ENCODE measurements at places on chromosomes 2 and 18.

DNA sequence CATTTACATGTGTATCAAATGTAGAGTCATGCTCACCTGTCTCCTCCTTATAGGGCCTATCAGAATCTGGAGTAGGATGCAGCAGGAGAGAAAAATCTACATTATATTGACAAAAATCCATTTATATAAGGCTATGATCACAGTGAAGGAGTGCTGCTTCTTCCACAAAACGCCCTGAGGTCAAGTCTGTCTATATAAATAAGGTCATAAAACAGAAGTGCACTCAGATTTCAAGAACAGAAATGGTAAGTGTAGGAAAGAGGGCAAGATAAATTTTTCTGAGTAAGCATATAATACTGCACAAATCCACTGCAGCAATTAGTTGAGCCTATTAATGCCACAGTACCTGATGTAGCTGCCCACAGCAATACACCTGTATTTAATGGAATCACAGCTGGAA lies 51.8 kb downstream of the COL5A2 start:
- H3K4me1 ChIP-seq: no peaks in the 10 kb centered on the region
- no peak overlapping the region for H3K27ac ChIP-seq
- H3K27me3 ChIP-seq: no peaks in the 10 kb centered on the region
- no peak for DNase-seq

DNA sequence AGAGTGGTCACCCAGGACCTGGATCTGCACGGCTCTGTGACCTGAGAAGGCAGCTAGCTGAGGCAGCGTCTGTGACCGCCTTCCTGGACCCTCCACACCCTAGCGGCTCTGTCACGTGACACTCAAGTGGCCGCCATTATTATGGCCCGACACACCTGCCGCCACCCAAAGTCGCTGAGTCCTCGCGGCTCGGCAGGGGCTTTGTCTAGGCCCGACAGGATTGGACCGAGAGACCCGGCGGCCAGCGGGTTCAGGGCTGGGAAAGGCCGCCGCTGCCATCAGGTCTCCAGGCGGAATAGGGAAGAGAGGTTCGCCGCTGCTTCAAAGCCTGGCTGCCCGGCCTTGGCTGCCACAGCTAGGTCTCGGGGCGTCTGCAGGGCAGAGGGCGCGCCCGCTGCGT lies 1162.5 kb upstream of the LRRTM1 start:
- no peak overlapping the region for H3K27ac ChIP-seq
- no peaks in the 10 kb centered on the region for H3K4me1 ChIP-seq
- no peaks in the 10 kb centered on the region for H3K27me3 ChIP-seq
- no peak for DNase-seq

DNA sequence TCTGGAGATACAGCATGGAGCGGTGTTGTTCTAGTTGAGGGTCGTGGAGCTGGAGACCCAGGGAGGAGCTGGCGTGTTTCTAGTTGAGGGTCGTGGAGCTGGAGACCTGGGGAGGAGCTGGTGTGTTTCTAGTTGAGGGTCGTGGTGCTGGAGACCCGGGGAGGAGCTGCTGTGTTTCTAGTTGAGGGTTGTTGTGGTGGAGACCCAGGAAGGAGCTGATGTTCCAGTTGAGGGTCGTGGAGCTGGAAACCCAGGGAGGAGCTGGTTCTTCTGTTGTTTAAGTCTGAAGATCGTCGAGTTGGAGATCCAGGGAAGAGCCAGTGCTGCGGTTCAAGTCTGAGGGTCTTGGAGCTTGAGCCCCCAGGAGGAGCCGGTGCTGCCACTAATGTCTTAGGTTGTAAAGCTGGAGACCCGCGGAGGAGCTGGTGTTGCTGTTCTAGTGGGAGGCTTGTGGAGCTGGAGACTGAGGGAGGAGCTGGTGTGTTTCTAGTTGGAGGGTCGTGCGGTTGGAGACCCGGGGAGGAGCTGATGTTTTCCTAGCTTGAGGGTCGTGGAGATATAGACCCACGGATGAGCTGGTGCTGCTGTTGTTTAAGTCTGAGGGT lies 155.3 kb downstream of the RTP5 start:
- DNase-seq: no peak
- H3K36me3 ChIP-seq: no peaks in the 10 kb centered on the region
- H3K27ac ChIP-seq: no peak overlapping the region

DNA sequence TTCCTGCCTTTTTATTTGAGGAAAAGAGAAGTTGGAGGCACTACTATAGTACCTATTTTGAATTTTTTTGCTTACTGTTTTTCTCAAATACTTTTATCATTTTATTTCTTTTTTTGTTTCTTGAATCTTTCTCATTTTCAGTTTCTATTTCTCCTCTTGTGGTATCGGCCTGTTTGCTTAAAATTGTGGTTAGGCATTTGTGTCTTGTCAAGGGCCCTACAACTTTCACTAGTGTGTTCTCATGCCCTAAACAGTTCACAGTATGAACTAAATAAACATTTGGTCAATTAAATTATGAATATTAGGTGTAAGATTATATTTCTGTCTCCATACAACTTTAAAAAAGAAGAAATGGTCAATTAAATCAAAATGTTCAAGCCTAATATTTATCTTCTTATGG lies 613.5 kb downstream of the MBD2 start:
- H3K27me3 ChIP-seq: no peaks in the 10 kb centered on the region
- H3K4me3 ChIP-seq: no peak overlapping the region
- H3K27ac ChIP-seq: no peak overlapping the region
- no peaks in the 10 kb centered on the region for H3K36me3 ChIP-seq
- DNase-seq: no peak
- no peaks in the 10 kb centered on the region for H3K4me1 ChIP-seq

DNA sequence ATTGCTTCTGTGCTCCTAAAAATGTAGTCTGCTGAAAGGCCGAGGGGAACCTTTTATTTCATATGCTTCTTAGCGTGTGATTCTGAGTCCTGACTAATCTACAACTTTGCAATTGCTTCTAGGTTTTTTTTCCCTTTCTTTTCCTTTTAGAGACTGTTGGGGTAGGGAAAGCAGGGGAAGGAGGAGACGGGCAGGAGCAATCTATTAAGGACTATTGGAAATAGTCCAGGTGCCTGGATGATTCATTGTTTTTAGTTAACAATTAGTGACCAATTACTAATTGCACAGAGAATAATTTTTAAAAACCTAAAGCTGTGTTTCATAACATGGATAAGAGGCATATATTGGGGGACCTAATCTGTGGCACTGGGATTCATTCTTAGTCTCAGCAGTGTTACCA lies 49.4 kb upstream of the STON1 start:
- peaks cover 42% of the 10 kb centered on the region for H3K36me3 ChIP-seq
- DNase-seq: no peak
- no peak overlapping the region for H3K4me3 ChIP-seq
- H3K27me3 ChIP-seq: no peaks in the 10 kb centered on the region
- no peaks in the 10 kb centered on the region for H3K4me1 ChIP-seq

GRCh38 chr18:48023334-48024008 lies 93.0 kb upstream of the SMAD2 start:
- H3K4me3 ChIP-seq: no peak overlapping the region
- H3K27me3 ChIP-seq: peaks cover 5% of the 10 kb centered on the region
- H3K36me3 ChIP-seq: no peaks in the 10 kb centered on the region
- no peak for DNase-seq
- H3K4me1 ChIP-seq: no peaks in the 10 kb centered on the region
- H3K27ac ChIP-seq: no peak overlapping the region

DNA sequence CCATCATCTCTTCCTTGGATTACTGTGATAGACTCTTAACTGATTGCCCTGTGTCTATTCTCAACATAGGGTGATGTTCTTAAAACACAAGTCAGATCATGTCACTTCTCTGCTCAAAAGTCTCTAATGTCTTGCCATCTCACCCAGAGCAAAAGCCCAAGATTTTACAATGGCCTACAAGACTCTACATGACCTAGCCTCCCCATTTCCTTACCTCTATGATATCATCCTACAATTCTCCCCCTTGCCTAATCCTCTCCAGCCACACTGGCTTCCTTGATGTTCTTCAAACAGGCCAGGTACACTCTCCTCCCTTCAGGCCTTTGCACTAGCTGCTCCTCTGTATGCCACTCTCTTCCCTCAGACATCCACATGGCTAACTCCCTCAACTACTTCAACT lies 55.1 kb downstream of the ROCK1 start:
- no peaks in the 10 kb centered on the region for H3K27me3 ChIP-seq
- no peak overlapping the region for H3K4me3 ChIP-seq
- no peak for DNase-seq
- H3K4me1 ChIP-seq: no peaks in the 10 kb centered on the region
- no peak overlapping the region for H3K27ac ChIP-seq
- H3K36me3 ChIP-seq: no peaks in the 10 kb centered on the region

- no peaks in the 10 kb centered on the region for H3K4me1 ChIP-seq
- no peak for DNase-seq
- peak overlapping the region; percentile 32 for H3K4me3 ChIP-seq
- H3K27ac ChIP-seq: no peak overlapping the region
Observed at GRCh38 chr2:23387221-23387550, 2.2 kb downstream of the KLHL29 start.

DNA sequence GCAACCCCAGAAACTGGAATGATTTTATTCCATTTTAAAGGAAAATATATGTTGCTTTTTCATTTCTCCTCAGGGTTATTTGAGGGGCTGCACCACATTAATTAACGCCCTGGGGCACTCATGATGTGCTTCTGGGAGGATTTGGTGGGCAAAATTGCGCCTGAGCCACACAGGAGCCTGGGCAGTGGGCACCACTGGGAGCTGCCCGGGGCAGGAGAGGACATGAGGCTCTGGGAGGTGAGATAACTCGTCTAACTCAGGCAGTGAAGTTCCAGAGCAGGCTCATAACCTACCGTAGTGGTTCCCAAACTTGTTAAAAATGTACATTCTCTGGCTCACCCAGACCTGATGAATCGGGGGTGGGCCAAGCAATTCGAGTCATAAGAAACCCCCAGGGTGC lies 68.3 kb downstream of the EDAR start:
- no peak overlapping the region for H3K4me3 ChIP-seq
- H3K27me3 ChIP-seq: no peaks in the 10 kb centered on the region
- H3K36me3 ChIP-seq: no peaks in the 10 kb centered on the region

DNA sequence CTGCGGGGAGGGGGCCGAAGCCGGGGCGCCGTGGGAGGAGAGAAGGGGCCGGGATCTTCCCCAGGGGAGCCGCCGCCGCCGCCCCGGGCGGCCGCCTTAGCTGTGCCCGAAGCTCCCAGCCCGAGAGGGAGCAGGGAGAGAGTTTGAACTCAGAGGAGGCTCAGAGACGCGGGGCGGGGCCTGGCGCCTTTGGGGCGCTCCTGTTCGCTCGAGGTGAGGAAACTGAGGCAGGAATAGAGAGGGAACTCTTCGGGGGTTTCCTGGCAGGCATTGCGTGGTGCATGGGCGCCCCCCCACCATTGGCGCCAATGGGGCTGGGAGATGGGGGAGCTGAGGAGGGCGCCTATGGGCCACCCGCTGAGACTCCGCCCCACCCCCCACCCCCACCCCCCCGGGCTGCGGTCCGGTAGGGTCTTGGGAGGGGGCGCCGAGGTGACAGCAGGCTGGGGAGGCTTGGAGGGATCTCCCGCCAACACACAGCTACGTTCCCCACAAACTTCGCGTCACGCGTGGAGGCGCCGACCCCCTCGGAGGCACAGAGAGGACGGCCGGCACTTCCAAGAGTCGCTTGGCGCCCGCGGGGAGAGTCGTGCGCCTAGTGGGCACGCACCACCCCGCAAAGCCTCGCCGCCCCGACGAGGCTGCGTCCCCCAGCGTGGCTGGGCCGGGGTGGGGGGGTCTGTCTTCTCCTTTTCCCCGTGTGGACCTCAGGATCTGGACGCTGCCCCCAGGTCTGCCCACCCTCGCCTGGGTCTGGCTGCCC lies 680 bp downstream of the CTDSP1 start:
- H3K4me3 ChIP-seq: peak overlapping the region; percentile 72
- H3K4me1 ChIP-seq: peaks cover 55% of the 10 kb centered on the region
- DNase-seq: peak; percentile 29
- peaks cover 22% of the 10 kb centered on the region for H3K36me3 ChIP-seq
- H3K27ac ChIP-seq: peak overlapping the region; percentile 92

- no peaks in the 10 kb centered on the region for H3K36me3 ChIP-seq
- H3K4me3 ChIP-seq: no peak overlapping the region
- no peak for DNase-seq
- H3K4me1 ChIP-seq: no peaks in the 10 kb centered on the region
Observed at GRCh38 chr2:178700922-178701342, 106.3 kb downstream of the TTN start.

- no peaks in the 10 kb centered on the region for H3K27me3 ChIP-seq
- DNase-seq: no peak
- H3K4me1 ChIP-seq: no peaks in the 10 kb centered on the region
- H3K4me3 ChIP-seq: no peak overlapping the region
- H3K36me3 ChIP-seq: no peaks in the 10 kb centered on the region
Observed at GRCh38 chr2:101524806-101525430, 50.0 kb upstream of the RFX8 start.

DNA sequence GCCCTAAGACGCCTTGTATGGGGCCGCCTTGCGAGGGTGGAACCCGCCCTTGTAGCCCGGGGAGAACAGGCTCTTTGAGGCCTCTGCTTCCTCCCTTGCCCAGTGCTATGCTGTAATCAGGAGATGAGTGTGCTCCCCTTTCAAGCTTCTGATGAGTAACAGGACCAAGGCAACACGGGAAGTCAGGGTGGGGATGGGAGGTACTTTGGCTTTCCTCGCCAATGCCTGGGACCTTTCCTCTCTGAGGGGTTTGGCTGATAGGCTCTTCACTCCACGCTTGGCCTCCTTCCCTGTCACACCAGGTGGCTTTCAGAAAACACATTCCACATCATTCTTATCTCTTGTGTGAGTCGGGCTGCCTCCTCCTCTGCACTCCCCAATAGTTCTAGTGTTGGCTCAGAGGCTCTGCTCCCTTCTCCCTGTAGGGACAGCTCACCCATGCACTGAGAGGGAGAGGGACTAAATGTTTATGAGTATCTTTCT lies 223.7 kb upstream of the TRIB2 start:
- no peak overlapping the region for H3K4me3 ChIP-seq
- H3K4me1 ChIP-seq: peaks cover 45% of the 10 kb centered on the region
- H3K27me3 ChIP-seq: no peaks in the 10 kb centered on the region
- peak overlapping the region; percentile 10 for H3K27ac ChIP-seq

DNA sequence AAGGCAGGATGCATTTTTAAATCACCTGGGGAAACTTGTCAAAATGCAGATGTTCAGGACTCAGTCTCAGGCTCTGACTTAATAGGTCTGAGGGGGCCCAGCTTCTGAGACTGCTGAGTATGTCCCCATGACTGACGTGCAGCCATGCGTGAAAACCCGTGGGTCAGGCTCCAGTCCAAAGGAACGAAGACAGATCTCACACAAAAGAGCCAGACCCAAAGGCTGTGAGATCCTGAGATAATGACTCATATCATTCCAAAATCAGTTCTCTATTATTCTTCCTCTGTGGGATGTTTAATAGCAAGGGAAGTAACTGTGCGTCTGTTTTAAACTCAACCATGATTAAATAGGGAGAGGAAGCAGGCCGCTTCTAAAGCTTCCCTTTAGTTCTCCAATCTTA lies 107.4 kb upstream of the ACAA2 start:
- H3K4me3 ChIP-seq: no peak overlapping the region
- no peak overlapping the region for H3K27ac ChIP-seq
- no peaks in the 10 kb centered on the region for H3K4me1 ChIP-seq
